Heart right ventricle (tissue), 16 donors: ENCODE measurements at places on chromosomes 5 and 9. TPM values are rescaled to one million over a fixed set of nuclear protein-coding genes. Genes with fewer than 3 reads are reported as not detected.

GRCh38 chr9:111148052-111149017 lies 110.1 kb upstream of the LPAR1 start:
- DNase-seq = no peak

- no peak for DNase-seq
Measured at GRCh38 chr5:138755084-138755748, 2.0 kb downstream of the CTNNA1 start.

GRCh38 chr9:81552581-81552991 lies 136.8 kb downstream of the TLE1 start:
- DNase-seq = no peak

DNA sequence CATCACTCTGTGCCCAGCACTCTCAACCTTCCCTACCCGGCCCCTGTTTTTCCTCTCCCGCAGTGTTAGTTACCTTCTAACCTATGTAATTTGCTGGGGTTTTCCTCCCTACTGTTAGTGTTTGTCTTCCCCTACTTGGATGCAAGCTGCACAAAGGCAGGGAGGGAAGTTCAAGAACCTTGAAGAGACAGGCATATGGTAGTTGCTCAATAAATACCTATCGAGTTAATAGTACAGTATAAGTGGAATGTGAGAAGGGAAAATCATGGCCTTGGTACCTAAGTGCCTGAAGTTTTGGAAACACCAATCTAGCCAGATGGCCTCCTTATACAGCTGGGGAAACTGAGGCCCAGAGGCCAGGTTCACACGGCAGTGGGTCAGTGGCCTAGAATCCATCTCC lies 24.2 kb downstream of the PDGFRB start:
- DNase-seq = no peak

DNA sequence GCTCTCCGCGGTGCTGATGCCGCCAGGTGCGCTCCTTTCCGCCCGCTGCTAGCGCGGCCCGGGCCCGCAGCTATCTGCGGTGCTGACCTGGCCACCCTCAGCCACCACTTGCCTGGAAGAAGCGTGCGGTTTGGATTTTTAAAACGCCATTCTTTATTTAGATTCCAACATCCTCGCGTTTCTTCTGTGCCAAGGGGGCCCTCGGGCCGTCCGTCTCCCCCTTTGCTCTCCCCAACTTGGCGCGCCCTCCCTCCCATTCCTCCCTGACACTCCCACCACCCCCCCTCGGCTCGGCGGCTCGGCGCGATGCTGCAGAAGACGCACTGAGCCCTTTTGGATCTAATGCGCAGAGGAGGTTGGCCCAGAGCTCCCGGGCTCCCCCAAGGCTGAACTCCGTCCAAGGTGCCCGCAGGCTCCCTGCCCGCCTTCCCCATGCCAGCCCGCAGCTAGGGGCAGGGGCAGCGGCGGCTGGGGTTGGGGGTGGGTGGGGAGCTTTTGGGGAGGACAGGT lies at the start of gene BARHL1:
BARHL1 (plus strand) TSS at position 331 of the 510 bp plus-strand sequence. CDS start 192 bp downstream, outside the sequence.
- DNase-seq = no peak

DNA sequence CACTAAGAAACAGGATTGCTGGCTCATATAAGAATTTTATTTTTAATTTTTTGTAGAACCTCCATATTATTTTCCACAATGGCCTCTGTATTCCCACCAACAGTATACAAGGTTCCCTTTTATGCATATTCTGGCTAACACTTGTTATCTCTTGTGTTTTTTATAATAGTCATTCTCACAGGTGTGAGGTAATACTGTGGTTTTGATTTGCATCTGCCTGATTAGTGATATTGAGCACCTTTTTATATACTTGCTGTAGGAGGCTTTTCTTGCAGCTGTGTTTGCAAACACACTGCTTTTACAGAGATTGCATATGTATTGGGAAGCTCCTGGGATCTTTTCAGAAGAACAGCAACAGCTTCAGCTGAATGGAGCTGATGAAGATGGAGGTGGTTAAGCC lies 164.8 kb downstream of the DEPDC1B start:
- DNase-seq = no peak

DNA sequence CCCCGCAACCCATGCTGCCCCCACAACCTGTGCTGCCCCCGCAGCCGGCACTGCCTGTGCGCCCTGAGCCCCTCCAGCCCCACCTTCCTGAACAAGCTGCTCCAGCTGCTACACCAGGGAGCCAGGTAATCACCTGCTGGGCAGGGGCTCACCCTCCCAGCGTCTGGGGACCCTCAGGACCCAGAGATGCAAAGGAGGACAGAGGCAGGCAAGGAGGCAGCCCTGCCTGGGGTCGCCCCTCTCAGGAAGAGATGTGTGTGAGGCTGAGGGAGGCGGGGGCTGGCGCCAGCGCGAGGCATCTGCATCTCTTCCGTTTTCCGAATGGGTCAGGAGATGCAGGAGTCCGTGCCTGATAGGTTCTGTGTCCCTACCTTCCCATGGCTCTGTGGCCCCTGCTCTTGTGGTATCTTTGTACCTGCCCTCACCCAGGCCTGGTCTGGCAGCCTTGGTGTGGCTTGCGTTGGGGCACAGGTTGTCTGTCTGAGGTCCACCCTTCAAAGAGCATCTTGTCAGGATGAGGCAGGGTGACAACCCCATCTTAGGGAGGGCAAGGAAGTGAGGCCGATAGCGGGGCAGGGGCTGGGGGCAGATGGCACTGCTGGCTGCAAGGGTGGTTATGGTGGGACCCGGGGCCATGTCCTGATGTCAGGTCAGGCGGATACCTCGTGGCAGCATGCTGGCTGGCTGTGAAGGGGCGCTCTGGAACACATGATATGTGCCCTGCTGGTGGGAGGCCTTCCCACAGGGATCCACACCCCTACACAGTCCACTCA lies 75.7 kb downstream of the WNK2 start:
- peak; percentile 2 for DNase-seq

- no peak for DNase-seq
Measured at GRCh38 chr5:2005101-2006041, 122.6 kb upstream of the IRX4 start.

Gene PCDHAC2
- total RNA-seq = 0.34 TPM

Gene POLR3G
- total RNA-seq = 1.2 TPM
